Activated CD8-positive, alpha-beta memory T cell treated with anti-CD3 and anti-CD28 coated beads, Interleukin-2, amount 10 ng/mL, durations not matched to agents 7 days and 5 days (primary cell): ENCODE measurements at places on chromosomes 3 and 15. TPM values are rescaled to one million over a fixed set of nuclear protein-coding genes. Genes with fewer than 3 reads are reported as not detected.

Gene GABRR3
- total RNA-seq, result not detected

Gene SLC33A1
- total RNA-seq, result 24.1 TPM

DNA sequence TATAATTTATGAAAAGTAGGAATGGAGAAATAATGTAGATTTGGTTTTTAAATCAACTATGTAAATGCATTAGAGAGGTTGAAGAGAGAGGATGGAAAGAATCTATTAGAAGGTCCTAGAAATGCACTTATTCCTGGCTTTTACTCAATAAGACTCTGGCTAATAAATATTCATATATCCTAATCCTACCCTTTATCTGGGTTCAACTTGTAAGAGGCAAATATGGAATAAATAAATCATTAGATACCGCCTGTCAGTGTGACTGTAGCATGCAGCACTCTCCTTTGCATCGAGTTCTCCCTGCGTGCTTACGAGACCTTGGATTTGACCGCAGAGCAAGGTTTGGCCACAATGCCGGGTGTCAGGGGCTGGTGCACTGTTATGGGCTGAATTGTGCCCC lies 1156.5 kb downstream of the ROBO1 start:
- no peak for DNase-seq

DNA sequence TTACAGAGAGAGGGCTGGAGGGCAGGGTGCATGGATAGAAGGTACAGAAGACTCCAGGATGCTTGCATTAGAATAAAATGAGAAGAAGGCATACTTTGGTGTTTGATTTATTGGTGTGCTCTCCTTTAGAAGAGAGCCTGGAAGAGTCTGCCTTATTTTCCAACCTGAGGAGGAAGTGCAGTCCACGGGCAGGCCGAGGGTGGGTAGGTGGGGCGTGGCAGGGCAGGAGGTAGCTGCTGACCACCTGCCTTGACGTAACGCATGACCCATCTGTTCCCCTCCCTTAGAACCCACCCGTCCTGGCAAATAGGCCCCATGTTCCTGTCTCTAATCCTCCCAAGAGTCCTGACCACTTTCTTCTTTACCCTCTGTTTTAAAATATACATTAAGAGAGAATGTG lies 222.3 kb upstream of the LYSMD4 start:
- DNase-seq, result no peak

- no peak for DNase-seq
These were observed 91.8 kb upstream of the CGNL1 start for GRCh38 chr15:57284535-57284934.

DNA sequence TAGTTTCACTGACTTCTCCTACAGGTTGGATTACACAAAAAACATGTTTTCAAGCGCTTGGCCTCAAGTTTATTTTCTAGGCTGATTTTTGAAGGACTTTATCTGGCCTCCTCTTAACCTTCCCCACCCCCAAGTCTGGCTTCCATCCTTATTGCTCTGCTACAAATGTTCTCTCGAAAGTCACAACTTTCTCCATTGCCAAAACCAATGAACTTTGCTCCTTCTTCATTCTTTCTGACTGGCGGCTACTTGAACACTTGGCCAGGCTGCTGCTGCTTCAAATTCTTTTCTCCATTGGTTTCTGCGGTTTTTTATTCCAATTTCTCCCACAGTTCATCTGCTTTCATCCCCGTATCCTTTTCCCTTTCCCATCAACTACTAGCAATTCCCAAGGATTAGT lies 106.6 kb downstream of the TOP2B start:
- no peak for DNase-seq

- no peak for DNase-seq
These were observed 22.2 kb downstream of the LSM3 start for GRCh38 chr3:14200841-14201240.

- no peak for DNase-seq
These were observed 1.2 kb downstream of the BRPF1 start for GRCh38 chr3:9732740-9733115.

DNA sequence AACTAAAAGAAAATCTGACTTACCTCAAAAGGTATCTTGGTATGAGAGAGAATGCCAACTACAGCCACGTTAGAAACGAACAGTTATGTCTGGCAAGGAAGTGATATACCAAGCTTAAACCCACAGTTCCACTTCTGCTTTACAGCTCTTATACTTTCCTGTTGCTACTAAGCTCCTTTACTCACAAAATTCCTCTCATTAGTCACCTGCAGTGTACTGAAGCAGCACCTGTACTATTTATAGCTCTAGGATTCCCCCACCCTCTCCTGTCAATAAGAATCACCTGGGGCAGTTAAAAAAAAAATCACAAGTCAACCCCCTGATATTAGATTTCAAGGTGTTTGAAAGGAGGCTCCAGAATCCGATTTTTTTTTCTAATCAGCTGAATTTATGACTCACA lies 2.9 kb upstream of the TMEM266 start:
- no peak for DNase-seq
